ENCODE measurements at places on chromosomes 3 and 15.

- peak overlapping the region; percentile 30 for H3K27ac ChIP-seq
- no peaks in the 10 kb centered on the region for H3K36me3 ChIP-seq
- DNase-seq, result no peak
- H3K4me1 ChIP-seq, result peaks cover 4% of the 10 kb centered on the region
- H3K27me3 ChIP-seq, result no peaks in the 10 kb centered on the region
Measured at GRCh38 chr15:86001200-86001599, 78.5 kb upstream of the AGBL1 start.

DNA sequence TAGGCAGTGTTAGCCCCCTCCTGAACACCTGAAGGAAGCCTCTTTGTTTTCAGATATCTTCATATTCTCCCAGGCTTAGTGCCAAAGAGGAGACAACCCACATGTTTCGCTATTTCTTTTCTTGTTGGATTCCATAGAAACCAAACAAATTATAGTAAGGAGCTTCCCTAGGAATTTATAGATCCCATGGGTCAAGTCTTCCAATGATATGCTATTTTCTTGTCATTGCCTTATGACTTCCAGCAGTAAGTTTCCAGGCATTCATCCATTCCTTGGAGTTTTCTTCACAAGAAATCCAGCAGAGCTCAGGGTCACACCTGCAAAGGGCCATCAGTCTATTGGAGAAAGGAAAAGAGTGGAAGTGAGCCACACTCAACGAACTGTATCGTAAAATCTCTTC is 9.9 kb upstream of the KCNMB2 start:
- DNase-seq, result no peak
- H3K27ac ChIP-seq, result no peak overlapping the region
- no peaks in the 10 kb centered on the region for H3K27me3 ChIP-seq
- H3K4me1 ChIP-seq, result peaks cover 2% of the 10 kb centered on the region
- no peak overlapping the region for H3K4me3 ChIP-seq

DNA sequence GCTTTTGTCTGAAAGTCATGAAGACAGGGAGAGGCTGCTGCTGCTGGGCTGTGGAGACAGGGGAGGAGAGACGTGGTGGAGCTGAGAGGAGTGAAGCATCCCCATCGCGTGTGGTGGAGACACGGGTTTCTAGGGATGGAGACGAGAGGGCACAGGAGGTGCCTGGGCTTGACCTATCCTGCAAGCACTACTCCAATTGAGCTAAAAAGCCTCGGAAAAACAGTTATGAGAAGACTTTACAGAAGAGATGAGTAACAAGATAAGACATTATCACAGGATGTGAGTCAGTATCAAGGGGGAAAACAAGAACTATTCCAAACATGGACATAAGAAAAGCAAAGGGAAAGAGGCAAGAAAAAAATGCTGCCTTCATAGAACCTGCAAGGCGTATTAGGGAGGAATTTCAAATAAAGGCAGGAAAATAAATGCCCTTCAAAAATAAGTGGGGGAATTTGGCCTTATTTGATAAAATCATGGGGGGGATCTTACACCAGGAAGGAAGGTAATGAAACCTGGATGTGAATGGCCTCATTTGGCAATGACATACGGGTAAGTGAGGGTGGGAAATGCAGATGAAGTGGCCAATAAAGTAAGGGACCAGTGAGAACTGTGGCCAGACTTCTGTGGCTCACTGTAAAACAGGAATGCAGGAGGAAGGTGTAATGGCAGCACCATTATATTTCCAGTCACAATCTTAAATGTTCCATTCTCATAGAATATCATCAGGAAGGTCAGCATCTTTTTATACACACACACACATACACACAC is 97.9 kb downstream of the PLD1 start:
- no peak overlapping the region for H3K27ac ChIP-seq
- H3K36me3 ChIP-seq, result no peaks in the 10 kb centered on the region
- H3K4me3 ChIP-seq, result no peak overlapping the region
- H3K27me3 ChIP-seq, result no peaks in the 10 kb centered on the region
- DNase-seq, result no peak

- no peak overlapping the region for H3K27ac ChIP-seq
- no peaks in the 10 kb centered on the region for H3K4me1 ChIP-seq
- H3K36me3 ChIP-seq, result no peaks in the 10 kb centered on the region
- no peak for DNase-seq
- H3K27me3 ChIP-seq, result no peaks in the 10 kb centered on the region
Measured at GRCh38 chr3:161567577-161568361, 71.2 kb downstream of the OTOL1 start.

DNA sequence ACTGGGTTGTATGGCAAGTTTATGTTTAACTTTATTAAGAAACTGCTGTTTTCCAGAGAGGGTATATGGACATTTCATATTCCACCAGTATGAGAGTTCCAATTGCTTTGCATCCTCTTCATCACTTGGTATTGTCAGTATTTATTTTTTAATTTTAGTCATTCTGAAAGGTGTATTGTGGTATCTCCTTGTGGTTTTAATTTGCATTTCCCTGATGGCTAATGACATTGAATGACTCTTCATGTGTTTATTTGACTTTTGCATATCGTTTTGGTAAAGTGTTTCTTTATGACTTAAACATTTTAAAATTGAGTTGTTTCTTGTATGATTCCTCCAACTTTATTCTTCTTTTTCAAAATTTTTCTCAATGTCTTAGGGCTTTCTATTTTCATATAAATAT is 44.4 kb downstream of the IL1RAP start:
- no peak for DNase-seq
- no peak overlapping the region for H3K4me3 ChIP-seq
- no peaks in the 10 kb centered on the region for H3K36me3 ChIP-seq
- no peaks in the 10 kb centered on the region for H3K27me3 ChIP-seq

DNA sequence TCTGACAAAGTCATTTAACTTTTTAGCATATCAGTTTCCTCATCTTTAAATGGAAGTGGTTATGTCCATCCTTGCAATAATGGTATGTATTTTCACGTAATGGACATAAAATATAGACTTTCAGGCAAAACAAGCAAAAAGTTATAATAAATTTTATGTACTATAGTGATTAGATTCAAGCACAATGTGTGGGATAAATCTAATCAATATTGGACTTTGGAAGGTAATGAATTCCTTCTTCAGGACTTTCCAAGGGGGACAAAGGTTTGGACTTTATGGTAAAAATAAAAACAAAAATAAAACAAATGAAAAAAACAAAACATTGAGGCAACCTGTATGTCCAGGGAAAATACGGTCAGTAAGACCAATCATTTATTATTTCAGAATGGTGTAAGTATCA is 357.7 kb downstream of the ROBO1 start:
- H3K4me1 ChIP-seq, result no peaks in the 10 kb centered on the region
- DNase-seq, result no peak
- no peak overlapping the region for H3K27ac ChIP-seq
- no peaks in the 10 kb centered on the region for H3K36me3 ChIP-seq

GRCh38 chr15:36694574-36694973 is 115.1 kb downstream of the CDIN1 start:
- no peak for DNase-seq
- no peak overlapping the region for H3K27ac ChIP-seq
- H3K27me3 ChIP-seq, result no peaks in the 10 kb centered on the region
- no peaks in the 10 kb centered on the region for H3K4me1 ChIP-seq

DNA sequence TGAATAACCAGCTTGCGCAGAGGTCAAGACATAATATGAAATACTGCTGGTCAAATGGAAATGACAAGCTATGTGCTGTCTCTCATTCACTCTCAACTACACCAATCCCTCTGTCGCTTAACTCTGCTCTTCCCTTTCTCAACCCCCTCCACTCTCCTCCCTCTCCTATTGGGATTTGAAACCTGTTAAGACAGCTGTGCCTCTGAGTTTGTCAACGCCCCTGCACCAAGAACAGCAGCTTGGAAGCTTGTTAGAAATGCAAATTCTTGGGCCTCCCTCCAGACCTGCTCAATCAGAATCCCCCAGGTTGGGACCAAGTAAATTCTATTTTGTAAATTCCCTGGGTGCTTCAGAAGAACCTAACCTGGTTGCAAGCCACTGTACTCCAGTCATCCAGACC is 149.7 kb upstream of the ATP2B2 start:
- H3K27me3 ChIP-seq, result peaks cover 3% of the 10 kb centered on the region
- no peaks in the 10 kb centered on the region for H3K36me3 ChIP-seq
- H3K27ac ChIP-seq, result no peak overlapping the region

DNA sequence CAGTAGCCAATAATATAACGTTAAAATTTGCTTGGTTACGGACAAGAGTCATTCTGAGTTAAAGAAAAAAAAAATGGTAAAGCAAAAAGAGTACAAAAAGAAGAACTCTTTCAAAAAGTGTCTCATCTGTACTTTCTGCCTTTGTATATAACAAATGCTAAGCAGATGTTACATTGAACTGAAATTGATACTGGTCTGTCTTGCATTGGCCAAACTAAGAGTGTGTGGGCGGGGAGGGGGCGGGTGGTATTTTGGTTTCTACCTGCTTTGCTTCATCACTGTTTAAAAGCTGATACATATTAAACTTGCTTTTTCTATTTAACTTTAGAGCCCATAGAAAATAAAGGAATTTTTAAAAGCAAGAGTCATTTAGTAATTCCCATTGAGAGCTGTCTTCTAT is 215.0 kb upstream of the THBS1 start:
- DNase-seq, result no peak
- no peaks in the 10 kb centered on the region for H3K4me1 ChIP-seq
- no peaks in the 10 kb centered on the region for H3K36me3 ChIP-seq
- no peak overlapping the region for H3K4me3 ChIP-seq
- H3K27ac ChIP-seq, result no peak overlapping the region

GRCh38 chr3:47890828-47891612 is 88.1 kb downstream of the DHX30 start:
- peak overlapping the region; percentile 92 for H3K27ac ChIP-seq
- peaks cover 2% of the 10 kb centered on the region for H3K36me3 ChIP-seq
- H3K27me3 ChIP-seq, result no peaks in the 10 kb centered on the region
- peaks cover 18% of the 10 kb centered on the region for H3K4me1 ChIP-seq
- H3K4me3 ChIP-seq, result no peak overlapping the region
- peak; percentile 53 for DNase-seq

- no peak overlapping the region for H3K27ac ChIP-seq
- peaks cover 6% of the 10 kb centered on the region for H3K27me3 ChIP-seq
- no peak overlapping the region for H3K4me3 ChIP-seq
- DNase-seq, result peak; percentile 9
Measured at GRCh38 chr15:91855684-91856489, 2.4 kb downstream of the SLCO3A1 start.

DNA sequence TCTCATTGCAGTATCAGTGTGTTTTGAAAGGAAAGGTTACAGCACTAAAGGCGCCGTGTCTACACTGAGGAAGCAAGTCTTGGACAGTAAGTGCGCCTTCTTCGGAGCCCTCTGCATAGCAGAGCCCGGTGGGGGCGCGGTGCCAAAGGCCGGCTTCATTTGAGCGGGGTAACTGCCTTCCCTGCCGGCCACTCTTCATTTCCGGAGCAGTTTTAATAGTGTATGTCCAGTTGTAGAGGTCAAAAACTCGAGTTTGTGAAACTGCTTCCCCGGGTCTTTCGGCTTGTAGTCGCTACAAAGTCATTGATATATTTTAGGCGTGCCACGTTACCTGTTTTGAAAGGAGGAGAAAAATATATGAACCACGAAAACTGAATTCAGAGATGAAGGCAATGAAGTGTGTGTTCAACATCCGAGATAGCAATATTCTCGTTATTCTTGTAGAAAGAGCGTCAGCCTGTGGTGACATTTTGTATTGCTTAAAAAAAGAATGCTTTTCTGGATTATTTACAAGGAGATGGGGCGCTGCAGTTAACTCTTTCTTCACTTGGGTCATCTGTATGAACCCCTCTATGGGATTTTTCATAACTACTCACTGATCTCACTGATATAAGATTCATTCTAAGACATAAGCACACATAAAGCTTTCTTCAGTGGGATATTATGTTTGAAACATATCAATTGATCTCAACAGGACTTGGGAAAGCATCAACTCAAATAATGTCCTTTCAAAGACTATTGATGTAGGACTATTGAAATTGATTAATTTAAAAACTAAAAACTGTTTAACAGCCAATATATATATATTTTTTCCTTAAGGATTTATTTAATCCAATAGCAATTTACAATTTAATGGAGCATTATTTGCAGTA is 3.0 kb downstream of the ALCAM start:
- no peaks in the 10 kb centered on the region for H3K36me3 ChIP-seq
- DNase-seq, result peak; percentile 11
- H3K4me3 ChIP-seq, result peak overlapping the region; percentile 86
- H3K27ac ChIP-seq, result no peak overlapping the region
- H3K27me3 ChIP-seq, result no peaks in the 10 kb centered on the region

DNA sequence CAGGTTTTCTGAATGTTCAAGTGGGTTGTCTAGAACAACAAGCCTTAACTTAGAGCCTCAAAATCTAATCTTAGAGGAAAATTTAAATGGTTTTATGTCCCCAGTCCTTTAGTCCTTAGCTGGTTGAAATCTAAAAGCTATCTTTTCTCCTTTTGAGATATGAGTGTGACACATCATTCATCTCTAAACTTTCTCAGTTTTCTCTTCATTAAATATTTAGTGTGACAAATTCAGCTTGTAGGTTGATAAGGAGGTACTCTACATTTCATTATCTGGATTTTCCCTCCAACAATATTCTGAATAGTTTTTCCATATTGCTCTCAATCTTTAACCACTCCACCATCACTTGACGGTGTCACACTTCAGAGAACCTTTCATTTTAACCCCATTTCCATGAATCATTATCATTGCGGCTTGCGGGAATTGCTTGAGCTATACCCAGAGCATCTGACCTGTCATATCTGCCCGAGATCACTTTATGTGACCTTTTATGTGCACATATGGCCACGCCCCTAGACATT is 16.1 kb upstream of the ATP8B4 start:
- H3K4me1 ChIP-seq, result no peaks in the 10 kb centered on the region
- no peaks in the 10 kb centered on the region for H3K27me3 ChIP-seq
- no peaks in the 10 kb centered on the region for H3K36me3 ChIP-seq
- no peak for DNase-seq

DNA sequence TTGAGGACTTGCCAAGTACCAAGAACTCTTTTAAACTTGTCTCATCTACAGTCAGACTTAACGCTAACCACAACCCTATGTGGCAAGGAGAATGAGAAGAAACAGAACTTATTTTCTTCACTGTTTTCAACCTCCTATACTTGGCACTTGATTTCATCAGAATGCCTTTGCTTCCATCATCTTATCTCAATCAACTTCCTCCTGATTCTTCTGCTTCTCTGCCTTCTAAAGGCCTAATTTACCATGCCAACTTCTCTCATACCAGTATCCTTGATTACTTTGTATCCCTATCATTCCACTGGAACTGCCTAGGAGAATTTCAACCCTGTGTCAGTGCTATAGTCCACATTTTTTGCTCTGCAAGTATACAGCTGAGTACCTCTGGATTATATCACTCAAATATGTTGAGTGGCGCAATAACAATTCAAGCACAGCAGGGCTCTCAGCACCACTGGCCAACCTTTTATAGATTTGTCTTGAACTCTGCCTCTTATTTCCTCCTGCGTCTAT is 413.6 kb downstream of the ROBO1 start:
- H3K4me3 ChIP-seq, result no peak overlapping the region
- DNase-seq, result no peak
- H3K27ac ChIP-seq, result no peak overlapping the region
- no peaks in the 10 kb centered on the region for H3K4me1 ChIP-seq
- H3K27me3 ChIP-seq, result no peaks in the 10 kb centered on the region

Data from neuronal stem cell (in vitro differentiated cells).